Cardiac muscle cell (in vitro differentiated cells and primary cell): ENCODE measurements at places on chromosomes 12 and 14.

DNA sequence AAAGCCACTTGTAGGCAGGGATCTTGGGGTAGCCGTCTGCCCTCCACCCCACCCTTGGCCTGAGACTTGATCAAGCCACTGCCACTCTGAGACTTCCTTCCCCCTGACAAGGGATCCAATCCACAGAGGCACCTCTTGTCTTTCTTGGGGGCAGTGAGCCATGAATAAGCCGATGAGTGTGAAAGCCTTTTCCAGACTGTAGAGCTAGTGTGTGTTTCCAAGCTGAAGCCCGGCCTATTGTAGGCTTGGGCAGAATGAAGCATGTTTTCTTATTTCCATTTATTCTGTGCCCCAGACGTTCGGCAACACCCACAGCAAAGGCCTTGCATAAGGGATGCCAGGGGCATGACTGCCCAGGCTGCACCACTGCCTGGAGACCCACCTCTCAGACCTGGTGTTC is 991.6 kb downstream of the BCL11B start:
- H3K27ac ChIP-seq = no peak overlapping the region
- no peak overlapping the region for H3K4me3 ChIP-seq
- H3K4me1 ChIP-seq = no peaks in the 10 kb centered on the region
- H3K36me3 ChIP-seq = no peaks in the 10 kb centered on the region

DNA sequence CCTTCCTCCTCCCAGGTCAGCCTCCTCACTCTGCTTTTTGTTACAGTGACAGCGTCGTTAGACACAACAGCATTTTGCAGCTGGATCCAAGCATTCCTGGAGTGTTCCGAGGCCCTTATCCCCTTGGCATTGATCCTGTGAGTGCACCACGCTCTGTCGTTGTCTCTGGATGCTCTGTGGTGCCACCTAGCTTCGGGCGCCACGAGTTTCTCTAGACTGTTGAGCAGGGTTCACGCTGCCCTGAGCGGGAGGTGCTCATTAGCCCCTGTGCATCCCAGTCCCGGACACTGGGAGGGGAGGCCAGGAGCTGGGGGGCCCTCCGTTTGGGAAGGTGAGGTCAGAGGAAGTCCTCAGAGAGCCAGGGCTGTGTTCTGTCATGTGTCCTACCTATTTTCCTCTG is 17.3 kb upstream of the DNAH10 start:
- peak; percentile 4 for DNase-seq
- no peaks in the 10 kb centered on the region for H3K4me1 ChIP-seq
- H3K36me3 ChIP-seq = peaks cover 42% of the 10 kb centered on the region
- H3K4me3 ChIP-seq = no peak overlapping the region

- H3K27ac ChIP-seq = no peak overlapping the region
- no peak overlapping the region for H3K4me3 ChIP-seq
- no peaks in the 10 kb centered on the region for H3K36me3 ChIP-seq
These were observed 89.0 kb downstream of the FLRT2 start for GRCh38 chr14:85618978-85619377.

DNA sequence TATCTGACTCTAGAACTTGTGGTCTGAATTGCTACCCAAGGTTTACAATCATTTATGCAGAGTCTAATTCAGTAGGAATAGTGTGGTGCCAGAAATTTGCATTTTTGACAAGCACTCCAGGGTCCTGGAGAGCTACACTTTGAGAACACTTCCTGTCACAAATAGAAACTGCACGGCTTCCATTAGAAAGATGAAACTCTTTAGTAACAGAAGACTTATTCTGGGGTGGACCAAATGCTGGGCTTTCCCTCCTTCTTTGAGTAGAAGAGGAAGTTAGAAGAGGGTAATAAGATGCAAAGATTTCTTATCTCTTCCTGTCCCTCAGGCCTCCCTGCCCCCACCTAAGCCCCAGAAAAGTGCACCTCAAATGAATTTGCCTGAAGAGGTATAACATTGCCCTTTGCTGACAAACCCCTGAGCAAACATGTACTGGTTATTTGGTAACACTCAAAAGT is 28.4 kb downstream of the DGLUCY start:
- H3K27ac ChIP-seq = no peak overlapping the region
- no peaks in the 10 kb centered on the region for H3K36me3 ChIP-seq
- no peak for DNase-seq
- no peaks in the 10 kb centered on the region for H3K4me1 ChIP-seq

DNA sequence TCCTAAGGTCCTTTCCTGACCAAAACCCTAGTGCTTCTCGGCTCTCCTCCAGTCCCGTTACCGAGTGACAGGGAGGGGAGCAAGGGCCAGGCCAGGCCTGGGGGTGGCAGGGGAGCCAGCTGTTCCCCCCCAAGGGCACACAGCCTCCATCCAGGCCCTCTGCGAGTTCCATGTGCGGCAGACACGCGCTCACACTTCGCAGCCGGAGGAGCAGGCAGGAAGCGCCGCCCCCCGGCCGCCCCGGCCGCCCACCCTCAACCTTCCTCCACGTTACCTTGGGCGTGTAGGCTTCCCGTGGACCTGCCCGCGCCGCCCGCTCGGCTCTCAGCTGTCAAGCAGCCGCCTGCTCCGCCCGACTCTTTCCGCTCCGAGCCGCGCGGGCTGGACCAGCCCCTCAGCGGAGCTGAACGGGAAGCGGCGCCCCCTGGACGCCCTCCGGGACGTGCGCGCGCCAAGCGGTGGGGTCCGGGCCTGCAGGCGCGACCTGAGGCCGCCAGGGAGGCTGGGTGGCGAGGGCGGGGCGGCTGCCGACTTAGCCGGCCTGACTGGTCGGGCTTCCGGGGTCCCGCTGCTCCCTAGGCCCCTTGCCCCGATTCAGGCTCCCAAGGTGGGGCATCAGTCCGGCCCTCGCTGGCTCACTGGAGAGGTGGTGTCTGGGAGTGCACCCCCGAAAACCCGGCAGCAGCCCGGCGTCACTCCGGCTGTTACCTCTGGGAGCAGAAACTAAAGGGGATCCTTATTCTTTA is at the start of gene CRACR2A:
Gene CRACR2A, minus strand, starts transcription at position 369 of the 746 bp plus-strand sequence. CDS start 56,110 bp downstream, outside the sequence.
- H3K4me3 ChIP-seq = peak within 1 kb of the TSS; percentile 15
- DNase-seq = peak; percentile 71
- H3K36me3 ChIP-seq = no peaks in the 10 kb centered on the region
- no peak within 1 kb of the TSS for H3K27ac ChIP-seq
- H3K4me1 ChIP-seq = no peaks in the 10 kb centered on the region

- H3K4me1 ChIP-seq = no peaks in the 10 kb centered on the region
- no peak for DNase-seq
- no peak overlapping the region for H3K27ac ChIP-seq
These were observed 605.1 kb downstream of the VRK1 start for GRCh38 chr14:97402279-97402678.

DNA sequence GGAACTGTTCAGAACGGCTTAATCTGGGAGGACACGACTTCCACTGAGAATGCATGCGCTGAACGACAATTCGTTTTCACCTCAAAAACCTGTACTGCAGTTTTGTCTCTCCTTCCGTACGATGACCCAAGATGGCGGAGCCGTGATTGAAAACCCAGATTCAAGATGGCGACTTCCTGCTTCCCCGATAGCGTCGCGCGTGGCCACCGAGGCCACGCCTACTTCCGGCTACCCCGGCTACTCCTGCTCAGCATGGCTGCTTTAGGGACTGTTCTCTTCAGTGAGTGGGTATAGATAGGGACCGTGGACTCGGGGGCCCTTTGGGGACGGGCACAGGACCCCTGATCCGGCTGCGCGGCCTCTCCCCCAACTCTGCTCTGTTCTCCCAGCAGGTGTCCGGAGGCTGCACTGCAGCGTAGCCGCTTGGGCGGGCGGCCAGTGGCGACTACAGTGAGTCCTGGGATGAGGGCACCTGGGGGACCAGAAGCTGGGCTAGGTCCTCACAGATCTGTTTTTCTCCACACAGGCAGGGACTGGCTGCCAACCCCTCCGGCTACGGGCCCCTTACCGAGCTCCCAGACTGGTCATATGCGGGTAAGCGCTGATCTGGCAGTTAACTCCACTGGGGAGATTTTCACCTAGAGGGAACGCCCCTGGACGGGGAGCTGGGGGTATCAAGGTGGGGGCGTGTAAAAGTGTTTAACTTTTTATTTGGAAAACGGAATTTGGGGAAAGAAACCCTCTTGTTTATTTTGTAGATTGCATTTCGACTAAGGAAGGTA is at the start of gene MRPL52:
Gene MRPL52, plus strand, starts transcription at position 227 of the 782 bp plus-strand sequence. Its CDS starts 26 bp downstream, at position 253.
- H3K27ac ChIP-seq = peak within 1 kb of the TSS; percentile 67
- no peaks in the 10 kb centered on the region for H3K27me3 ChIP-seq
- H3K4me3 ChIP-seq = peak within 1 kb of the TSS; percentile 71
- H3K4me1 ChIP-seq = no peaks in the 10 kb centered on the region
- H3K36me3 ChIP-seq = peaks cover 12% of the 10 kb centered on the region
- DNase-seq = peak; percentile 91

DNA sequence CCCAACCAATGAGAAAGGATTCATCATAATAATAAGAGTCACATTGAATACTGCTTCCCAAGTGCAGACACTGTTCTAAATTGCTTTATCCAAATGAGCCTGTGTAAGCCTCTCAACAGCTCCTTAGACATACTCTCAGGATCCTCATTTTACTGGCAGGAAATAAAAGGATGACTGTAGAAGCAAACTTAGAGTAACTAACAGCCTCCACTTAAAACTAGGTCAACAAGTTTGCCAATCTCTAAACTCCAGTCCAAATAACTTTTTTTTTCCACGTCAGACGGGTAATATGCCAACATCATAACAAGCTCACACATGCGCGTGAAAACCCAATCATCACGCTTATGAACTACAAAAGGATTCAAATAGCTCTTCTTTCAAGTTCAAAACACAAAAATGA is 15.3 kb upstream of the DPF3 start:
- no peak overlapping the region for H3K4me3 ChIP-seq
- H3K4me1 ChIP-seq = peaks cover 25% of the 10 kb centered on the region
- no peaks in the 10 kb centered on the region for H3K36me3 ChIP-seq

DNA sequence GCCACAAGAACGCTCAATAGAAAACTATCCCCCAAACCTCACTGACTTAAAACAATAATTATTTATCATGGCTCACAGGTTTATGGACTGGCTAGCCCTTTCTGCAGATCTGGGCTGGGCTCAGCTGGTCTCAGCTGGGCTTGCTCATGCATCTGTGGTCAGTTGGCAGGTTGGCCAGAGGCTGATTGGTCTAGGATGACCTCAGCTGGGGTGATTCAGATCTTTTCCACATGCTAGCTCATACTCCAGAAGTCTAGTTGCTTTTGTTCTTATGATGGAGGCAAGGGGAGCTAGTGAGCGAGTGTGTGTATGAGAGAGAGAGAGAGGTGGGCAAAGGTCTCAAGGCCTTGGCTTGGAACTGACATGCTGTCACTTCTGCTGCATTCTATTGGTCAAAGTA is 181.2 kb upstream of the NRXN3 start:
- no peak overlapping the region for H3K27ac ChIP-seq
- H3K27me3 ChIP-seq = no peaks in the 10 kb centered on the region
- no peak overlapping the region for H3K4me3 ChIP-seq
- H3K4me1 ChIP-seq = no peaks in the 10 kb centered on the region

DNA sequence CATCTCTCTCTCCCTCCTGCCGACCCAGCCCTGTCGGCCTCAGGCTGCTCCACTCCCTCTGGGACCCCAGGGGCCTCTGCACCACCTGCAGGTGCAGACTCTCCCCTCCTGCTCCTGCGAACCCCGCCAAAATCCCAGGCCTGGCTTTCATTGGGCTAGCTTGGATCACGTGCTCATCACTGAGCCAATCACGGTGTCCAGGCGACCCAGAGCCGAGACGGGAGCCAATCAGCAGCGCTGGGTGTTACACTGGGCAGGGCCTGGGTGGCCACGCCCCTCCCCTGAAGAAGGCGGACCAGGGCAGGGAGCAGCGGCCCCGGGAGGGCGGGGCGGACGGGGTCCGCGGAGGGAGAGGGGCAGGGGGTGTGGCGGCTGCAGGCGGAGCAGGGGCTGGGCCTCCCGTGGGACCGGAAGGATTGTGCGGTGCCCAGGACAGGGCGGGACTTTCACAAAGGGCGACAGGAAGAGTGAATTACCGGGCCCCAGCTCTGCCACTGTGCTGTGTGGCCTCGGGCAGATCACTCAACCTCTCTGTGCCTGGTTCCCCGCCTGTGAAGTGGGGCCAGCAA is 66.6 kb upstream of the FBRSL1 start:
- no peak overlapping the region for H3K4me3 ChIP-seq
- no peaks in the 10 kb centered on the region for H3K36me3 ChIP-seq
- H3K27me3 ChIP-seq = peaks cover 73% of the 10 kb centered on the region
- no peak for DNase-seq

- no peak for DNase-seq
- no peak overlapping the region for H3K27ac ChIP-seq
- H3K36me3 ChIP-seq = no peaks in the 10 kb centered on the region
- no peak overlapping the region for H3K4me3 ChIP-seq
- H3K4me1 ChIP-seq = no peaks in the 10 kb centered on the region
These were observed 2.5 kb downstream of the SSPN start for GRCh38 chr12:26197832-26198231.

DNA sequence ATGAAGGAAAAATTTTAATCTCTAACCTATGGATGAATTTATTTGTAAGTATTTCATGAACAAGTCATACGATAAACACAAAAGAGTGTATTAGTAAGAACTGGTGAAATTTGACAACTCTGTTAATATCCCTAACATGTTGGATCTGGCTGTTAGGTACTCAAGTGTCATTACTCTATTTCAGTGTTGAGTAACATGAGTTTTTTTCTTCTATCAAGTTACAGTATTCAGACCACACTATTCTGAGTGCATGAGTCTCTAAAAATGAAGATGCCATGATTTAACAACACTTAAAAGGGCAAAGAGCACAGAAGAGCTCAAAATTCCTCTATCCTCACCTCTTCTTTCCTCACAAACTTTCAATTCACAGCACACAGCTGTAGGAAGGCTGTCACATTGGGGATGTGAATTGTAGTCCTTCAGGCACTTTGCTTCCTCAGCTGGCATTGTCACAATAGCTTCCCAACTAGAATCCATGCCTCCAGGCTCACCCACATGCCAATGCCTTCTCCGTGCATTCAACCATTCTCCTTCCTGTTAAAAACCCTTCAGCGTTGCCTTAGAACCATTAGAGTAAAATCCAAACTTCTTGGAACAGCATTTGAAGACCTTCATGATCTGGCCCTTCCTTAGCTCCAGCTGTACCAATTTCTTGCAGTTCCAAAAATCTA is 73.7 kb upstream of the DBX2 start:
- no peak overlapping the region for H3K27ac ChIP-seq
- H3K4me1 ChIP-seq = no peaks in the 10 kb centered on the region
- no peak overlapping the region for H3K4me3 ChIP-seq
- H3K27me3 ChIP-seq = no peaks in the 10 kb centered on the region
- H3K36me3 ChIP-seq = no peaks in the 10 kb centered on the region

DNA sequence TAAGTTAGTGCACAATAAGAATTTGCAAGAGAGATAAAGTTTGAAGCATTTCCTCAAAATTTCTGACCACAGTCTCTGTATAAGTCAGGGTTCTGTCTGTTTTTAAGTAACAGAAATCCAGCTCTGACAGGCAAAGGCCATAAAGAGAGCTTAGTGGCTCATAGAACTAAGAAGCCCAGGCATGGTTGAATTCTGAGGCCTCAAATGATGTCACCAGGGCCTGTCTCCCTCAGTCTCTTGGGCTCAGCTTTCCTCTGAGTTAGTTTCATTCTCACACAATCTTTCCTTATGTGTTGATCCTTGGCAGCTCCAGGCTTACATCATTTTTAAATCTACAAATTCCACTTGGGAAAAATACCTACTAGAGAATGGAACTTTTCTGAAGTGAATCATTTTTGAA is 173.4 kb upstream of the ATP2B1 start:
- no peaks in the 10 kb centered on the region for H3K36me3 ChIP-seq
- no peaks in the 10 kb centered on the region for H3K27me3 ChIP-seq
- H3K27ac ChIP-seq = no peak overlapping the region
- H3K4me3 ChIP-seq = no peak overlapping the region

- DNase-seq = no peak
- H3K27me3 ChIP-seq = no peaks in the 10 kb centered on the region
- H3K4me3 ChIP-seq = no peak overlapping the region
- no peaks in the 10 kb centered on the region for H3K4me1 ChIP-seq
These were observed 51.2 kb downstream of the TESPA1 start for GRCh38 chr12:54933376-54933775.
